ENCODE measurements at places on chromosomes 6 and 20.

GRCh38 chr20:32661820-32662528 lies 11.8 kb downstream of the C20orf203 start:
- no peak for DNase-seq

- DNase-seq = no peak
These were observed 9.1 kb upstream of the BTNL2 start for GRCh38 chr6:32416036-32416435.

GRCh38 chr20:62413896-62414481 lies 6.9 kb upstream of the CABLES2 start:
- DNase-seq = no peak

GRCh38 chr6:23823421-23823820 lies 302.6 kb upstream of the NRSN1 start:
- no peak for DNase-seq

DNA sequence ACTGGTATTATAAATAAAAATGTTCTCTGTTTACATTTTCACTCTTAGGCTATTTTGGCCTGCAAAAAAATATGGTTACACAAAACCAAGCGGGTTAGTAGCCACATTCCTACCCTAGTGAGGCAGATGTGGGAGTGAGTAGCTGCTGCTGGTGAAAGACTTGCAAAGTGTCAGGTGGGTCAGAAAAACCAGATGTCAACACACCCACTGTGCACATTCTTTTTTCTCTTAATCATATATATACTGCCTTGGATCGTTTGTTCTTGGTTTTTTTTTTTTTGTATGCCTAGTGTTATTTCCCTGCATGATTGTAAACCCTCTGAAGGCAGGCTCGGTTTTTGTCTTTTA lies 68.0 kb upstream of the TFB1M start:
- no peak for DNase-seq

GRCh38 chr20:40646361-40646760 lies 42.7 kb downstream of the MAFB start:
- no peak for DNase-seq

GRCh38 chr20:33516882-33517281 lies 27.0 kb downstream of the CBFA2T2 start:
- no peak for DNase-seq

- DNase-seq = no peak
These were observed 27.8 kb downstream of the SLC23A2 start for GRCh38 chr20:4973330-4974097.

DNA sequence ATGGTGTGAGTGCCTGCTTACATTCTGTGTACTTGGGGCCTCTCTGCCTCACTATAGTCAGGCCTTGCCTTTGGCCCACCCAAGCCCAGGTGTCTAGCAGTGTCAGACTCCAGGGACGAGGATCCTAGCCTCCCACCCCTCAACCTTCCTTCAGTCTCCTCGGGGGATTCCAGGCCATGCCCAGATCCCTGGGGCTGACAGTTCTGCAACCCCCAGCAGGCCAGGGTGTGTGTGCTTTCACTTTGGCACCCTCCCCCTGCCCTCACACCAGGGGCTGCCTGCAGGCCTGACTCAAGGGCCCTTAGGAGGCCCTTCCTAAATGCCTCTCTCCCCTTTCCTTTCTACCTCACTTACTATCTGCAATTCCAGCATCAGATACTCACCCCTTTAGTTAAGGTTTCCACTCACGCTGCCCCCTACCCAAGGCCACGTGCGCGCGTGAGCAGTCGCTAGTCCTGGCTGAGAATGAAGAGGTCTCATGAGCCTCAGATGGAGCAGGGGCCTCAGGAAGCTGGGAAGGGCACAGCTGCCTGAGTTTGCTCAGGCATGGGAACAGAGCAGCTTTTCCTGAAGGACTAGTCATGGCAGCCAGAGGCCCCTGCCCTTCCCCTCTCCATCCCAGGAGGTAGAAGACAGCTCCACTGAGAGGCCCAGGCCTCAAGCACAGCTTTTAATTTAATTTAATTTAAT lies 859 bp upstream of the CLPS start:
- no peak for DNase-seq

GRCh38 chr6:156779206-156780094 lies 2.3 kb downstream of the ARID1B start:
- DNase-seq = no peak

Measured in RWPE1 (cell line).